ENCODE measurements at places on chromosomes 5 and 9.
A peak's percentile ranks its signal among the peaks of the same experiment; 100 is the strongest.

DNA sequence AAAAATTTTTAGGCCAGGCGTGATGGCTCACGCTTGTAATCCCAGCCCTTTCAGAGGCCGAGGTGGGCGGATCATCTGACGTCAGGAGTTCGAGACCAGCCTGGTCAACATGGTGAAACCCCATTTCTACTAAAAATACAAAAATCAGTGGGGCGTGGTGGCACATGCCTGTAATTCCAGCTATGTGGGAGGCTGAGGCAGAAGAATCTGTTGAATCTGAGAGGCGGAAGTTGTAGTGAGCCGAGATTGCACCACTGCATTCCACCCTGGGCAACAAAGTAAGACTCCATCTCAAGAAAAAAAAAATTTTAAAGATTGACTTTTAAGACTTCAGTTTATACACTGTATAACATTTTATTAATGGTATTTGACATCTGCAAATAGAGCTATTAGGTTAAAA, 60.1 kb upstream of the GNAQ start:
- DNase-seq, result no peak

- DNase-seq, result no peak
These were observed 1.6 kb upstream of the SEC16A start for GRCh38 chr9:136484153-136485048.

GRCh38 chr5:124232515-124232914, 513.9 kb downstream of the ZNF608 start:
- no peak for DNase-seq

- DNase-seq, result no peak
These were observed 189.0 kb downstream of the RGS3 start for GRCh38 chr9:113652355-113653152.

DNA sequence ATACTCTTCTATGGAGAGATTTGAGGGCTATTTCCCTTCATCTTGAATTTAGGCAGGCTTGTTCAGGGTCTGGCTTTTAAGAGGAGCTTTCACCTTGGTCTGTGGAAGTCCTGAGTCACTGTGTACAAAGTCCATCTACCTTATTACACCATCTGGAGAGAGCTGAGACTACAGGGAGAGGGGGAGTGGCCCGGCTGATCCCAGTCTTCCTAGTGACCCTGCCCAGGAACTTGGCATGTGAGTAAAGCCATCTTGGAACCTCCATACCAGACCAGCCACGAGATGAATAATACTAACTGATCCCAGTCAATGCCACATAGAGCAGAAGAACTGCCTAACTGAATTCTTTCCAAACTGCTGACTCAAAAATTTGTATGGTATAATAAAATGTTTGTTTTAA, 8.4 kb upstream of the IL6ST start:
- peak; percentile 32 for DNase-seq

- DNase-seq, result no peak
These were observed 22.7 kb downstream of the CCNH start for GRCh38 chr5:87390075-87390474.

DNA sequence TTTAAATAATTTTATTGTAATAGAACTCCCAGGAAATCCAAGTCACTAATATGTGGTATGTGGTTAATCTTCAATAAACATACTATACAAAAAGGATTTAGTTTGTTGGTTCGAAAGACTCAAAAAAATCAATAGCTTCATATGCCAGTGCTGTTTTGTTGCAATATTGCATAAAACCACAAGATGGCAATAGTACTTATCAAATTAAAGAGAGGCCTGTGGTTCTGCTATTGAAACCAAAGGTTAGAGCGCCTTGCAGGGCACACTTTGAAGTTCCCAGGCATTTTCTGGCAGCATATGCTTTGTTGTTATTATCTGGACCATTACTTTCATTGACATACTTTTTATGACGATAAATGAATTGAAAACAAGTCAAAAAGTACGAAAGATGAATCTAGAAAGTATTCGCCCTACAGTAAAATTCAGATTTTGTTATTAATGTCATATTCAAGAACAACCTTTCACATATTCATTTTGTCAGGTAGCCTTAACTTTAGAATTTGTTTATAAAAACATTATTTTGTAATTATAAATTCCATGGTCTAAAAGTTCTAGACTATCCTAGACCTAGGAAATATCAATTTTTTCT, 316.3 kb downstream of the MCTP1 start:
- peak; percentile 23 for DNase-seq

DNA sequence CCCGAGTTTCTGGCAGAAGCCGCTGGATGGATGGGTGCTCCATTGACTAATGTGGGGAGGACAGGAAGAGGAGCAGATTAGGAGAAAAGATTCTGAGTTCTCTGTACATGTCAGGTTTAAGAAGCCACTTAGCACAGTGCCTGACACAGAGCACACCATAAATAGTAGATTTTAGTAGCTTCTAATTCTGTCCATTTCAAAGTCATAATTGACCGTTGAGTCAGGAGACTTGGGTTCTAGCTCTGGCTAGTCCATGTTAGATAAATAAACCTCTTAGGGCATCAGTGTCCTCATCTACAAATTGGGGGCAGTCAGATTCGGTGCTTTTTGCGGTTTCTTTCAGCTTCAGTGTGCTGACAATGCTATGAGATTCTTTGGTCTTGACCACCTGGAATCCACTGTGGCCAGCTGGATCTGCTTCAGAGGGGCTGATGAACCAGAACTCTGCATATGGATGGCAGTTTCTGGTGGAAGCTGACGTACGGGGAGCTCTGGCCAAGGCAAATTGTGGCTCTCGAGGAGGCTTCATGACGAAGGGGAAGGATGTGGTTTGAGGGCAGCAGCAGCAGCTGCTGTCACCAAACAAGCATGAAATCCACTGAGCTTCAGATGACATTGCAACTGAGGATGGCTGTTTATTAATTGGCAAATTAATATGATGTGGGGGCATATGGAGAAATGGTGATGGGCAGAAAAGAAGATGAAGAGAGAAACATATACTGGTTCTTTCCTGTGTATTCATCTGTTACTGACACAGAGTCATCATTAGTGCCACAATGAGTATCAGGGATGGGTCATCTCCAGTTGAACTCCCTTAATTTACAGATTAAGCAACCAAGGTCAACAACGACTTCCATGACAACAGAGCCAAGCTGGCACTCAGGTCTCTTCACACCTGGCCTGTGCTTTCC, 134.4 kb downstream of the AOPEP start:
- peak; percentile 70 for DNase-seq

- DNase-seq, result no peak
These were observed 5.1 kb upstream of the RAB14 start for GRCh38 chr9:121206516-121207370.

DNA sequence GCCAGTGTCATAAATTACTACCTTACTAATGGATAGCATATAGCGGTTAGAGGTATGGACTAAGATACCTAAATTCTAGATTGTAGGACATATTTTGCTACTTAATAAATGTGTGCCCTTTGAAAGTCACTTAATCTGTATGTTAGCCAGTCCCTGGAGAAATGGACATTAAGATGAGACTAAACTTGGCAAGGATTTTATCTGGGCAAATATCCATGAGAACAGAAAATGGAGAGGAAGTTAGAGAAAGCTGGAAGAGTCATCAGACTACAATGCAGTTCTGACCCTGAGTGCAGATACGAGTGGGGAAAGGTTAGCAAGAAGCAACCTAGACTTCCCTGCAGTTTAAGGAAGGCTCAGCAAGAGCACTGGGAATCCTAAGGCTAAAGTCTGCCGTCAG, 33.0 kb downstream of the TBCA start:
- peak; percentile 9 for DNase-seq

DNA sequence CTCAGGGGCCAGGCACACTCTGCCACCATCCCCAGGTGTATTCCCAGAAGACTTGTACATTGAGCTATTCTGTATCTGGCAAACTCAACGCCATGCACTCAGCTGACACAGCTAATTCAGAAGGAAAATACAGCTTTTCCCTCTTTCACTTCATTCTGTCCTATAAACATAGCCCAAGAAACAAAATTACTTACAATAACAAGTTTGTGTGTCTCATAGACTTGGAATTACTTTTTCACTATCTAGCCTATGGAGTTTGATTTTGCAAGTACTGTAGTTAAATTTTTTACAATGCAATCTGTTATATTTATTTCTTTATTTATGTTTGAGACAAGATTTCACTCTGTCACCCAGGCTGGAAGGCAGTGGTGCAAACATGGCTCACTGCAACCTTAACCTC, 125.1 kb upstream of the KLF9 start:
- peak; percentile 14 for DNase-seq

All from AG08396 (cell line).